GM23248 (cell line): ENCODE measurements at places on chromosomes 3 and 15. TPM values are rescaled to one million over a fixed set of nuclear protein-coding genes. Genes with fewer than 3 reads are reported as not detected.

DNA sequence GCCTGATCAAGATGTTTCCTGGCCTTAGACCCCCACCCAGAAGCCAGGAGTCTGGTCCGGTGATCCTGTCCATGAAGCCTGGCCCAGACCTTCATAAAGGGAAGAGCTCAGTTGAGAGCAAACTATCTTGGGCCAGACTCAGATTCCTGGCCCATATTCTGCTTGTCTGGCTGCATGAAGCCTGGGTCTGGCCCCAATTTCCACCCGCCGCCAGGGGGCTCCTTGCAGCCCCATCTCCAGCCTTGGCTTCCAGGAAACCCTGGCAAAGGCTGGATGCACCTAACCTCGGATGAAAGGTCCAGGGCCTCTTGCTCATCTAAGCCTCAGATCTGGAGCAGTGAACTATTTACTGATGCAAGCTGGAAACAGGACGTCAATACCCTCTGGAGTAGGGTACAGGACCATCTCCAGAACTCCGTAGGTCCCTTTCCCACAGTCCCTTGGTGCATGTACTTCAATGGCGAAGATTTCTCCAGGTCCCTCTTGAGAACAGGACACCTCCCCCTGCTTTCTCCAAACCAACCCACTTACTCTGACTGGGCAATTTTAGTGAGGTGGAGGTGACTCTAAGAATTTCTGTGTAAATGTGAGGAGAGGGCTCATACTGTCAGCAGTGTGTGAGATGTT is 5.6 kb downstream of the FOXL2 start:
- DNase-seq, result peak; percentile 69

DNA sequence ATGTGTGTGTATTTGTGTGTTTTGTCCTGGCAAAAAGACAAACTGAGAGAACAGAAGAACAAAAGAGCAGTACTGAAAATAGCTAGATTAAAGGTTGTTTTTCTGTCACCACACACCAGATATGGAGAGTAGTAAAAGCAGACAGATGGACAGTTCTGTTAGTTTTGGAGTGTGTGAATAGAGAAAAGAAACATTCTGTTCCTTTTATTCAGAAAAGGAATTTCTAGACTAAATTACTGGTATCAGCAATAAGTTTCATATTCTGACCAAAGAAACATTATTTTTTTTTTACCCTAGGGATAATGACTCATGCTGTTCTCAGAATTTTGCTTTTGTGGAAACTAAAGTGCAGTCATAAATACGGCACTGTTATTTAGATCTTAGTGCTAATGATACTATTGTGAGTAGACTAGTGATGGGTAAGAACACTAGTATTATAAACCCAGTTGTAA is 32.9 kb downstream of the PIK3CA start:
- DNase-seq, result peak; percentile 72

Gene ENTPD3
- total RNA-seq, result not detected in 2 replicates

Gene TMCO5A
- not detected in 2 replicates for total RNA-seq

Gene GOLGA8N
- total RNA-seq, result 0.63 and 0.65 TPM in 2 replicates

Gene ABI3BP
- 6.8 and 16.8 TPM in 2 replicates for total RNA-seq

Gene PRSS50
- total RNA-seq, result not detected in 2 replicates

GRCh38 chr3:39104961-39105686 is 2.3 kb downstream of the GORASP1 start:
- peak; percentile 14 for DNase-seq

- no peak for DNase-seq
Measured at GRCh38 chr3:77420336-77420735, 380.4 kb downstream of the ROBO2 start.

Gene ANKRD34C
- total RNA-seq, result not detected in 2 replicates

Gene TMEM40
- not detected in 2 replicates for total RNA-seq

Gene ZKSCAN7
- total RNA-seq, result 4.5 and 6.1 TPM in 2 replicates
